ENCODE measurements at places on chromosomes 11 and 22.

GRCh38 chr11:13880634-13881033 lies 81.9 kb upstream of the SPON1 start:
- DNase-seq, result no peak

DNA sequence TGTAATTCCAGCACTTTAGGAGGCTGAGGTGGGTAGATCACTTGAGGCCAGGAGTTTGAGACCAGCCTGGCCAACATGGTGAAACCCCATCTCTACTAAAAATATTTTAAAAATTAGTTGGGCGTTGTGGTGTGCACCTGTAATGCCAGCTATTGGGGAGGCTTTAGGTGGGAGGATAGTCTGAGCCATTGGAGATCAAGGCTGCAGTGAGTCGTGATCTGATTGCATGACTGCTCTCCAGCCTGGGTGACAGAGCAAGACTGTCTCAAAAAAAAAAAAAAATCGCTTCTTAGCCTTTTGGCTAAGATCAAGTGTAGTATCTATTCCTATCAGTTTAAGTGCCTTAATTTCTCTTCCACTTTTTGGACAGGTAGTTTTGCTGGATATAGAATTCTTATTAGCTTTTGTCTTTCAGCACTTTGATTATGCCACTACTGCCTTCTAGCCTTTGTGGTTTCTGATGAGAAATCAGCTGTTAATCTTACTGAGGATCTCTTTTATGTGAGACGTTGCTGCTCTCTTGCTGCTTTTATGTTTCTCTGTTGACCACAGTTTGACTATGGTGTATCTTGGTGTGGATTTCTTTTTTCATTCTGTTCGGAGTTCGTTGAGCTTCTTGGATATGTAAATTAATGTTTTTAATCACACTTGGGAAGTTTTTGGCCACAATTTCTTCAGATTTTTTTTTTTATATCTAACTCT lies 24.7 kb downstream of the CHEK1 start:
- no peak for DNase-seq

- peak; percentile 39 for DNase-seq
Measured at GRCh38 chr11:2575591-2576051, 124.2 kb downstream of the KCNQ1OT1 start.

DNA sequence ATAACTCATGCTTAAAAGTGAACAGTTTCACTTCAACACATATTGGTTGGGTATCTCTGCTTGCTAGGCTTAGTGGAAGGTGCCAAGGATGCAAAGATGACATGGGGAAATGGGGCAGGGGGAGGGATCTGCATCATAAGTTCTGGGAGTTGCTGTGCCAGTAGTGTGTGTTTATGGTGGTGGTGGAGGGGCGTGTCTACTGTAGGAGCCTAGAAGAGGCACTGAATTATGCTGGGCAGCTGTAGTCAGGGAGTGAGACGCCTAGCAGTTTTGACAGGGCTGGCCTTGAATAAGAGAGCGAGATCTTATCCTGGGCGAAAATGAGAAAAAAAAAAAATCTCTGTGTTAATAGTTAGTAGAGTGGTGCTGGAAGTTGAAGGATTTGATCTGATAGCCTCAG lies 3.0 kb downstream of the ELMOD1 start:
- no peak for DNase-seq

DNA sequence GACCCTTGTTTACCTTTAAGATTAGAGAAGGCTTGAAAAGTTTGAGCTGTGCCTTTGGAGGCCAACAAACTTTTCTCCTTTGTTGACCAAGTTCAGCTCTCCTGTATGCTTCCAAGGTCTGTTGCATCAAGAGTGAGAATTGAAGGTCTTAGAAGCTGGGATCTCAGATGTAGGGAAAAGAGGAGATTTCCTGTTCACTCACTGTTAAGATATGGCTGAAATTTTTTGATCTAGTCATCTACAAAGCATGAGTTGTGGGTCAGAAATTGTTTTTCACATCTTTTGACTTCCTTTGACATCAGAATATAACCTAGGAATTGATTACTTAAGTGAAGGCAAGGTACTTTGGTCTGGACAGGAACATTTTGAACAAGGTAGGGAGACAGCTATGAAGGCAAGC lies 12.1 kb downstream of the OR51B4 start:
- DNase-seq, result no peak

- DNase-seq, result peak; percentile 94
Measured at GRCh38 chr11:65856689-65857499, 1.1 kb downstream of the CFL1 start.

GRCh38 chr11:14904745-14905103 lies 12.7 kb upstream of the CYP2R1 start:
- peak; percentile 93 for DNase-seq

GRCh38 chr11:9633679-9634078 lies 30.2 kb upstream of the SWAP70 start:
- no peak for DNase-seq

GRCh38 chr11:1478544-1478943 lies 8.0 kb downstream of the MOB2 start:
- peak; percentile 62 for DNase-seq

DNA sequence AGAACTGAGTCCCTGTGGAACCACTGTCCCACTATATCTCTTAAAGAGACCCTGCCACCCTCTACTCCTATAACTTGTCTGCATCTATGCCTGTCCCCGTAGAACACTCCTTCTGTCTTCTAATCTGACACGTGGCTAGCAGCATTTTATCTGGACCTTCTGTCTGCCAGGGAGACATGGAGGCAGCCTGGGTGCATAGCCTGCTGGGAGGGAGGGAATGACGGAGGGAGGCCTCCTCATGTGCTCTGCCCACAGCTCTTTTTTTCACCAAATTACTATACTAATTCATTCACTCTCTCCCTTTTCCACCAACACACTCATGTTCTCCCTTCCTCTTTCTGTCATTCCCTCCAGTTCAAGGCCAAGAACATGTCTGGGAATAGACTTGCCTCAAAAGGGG lies 7.6 kb upstream of the THRSP start:
- DNase-seq, result no peak

DNA sequence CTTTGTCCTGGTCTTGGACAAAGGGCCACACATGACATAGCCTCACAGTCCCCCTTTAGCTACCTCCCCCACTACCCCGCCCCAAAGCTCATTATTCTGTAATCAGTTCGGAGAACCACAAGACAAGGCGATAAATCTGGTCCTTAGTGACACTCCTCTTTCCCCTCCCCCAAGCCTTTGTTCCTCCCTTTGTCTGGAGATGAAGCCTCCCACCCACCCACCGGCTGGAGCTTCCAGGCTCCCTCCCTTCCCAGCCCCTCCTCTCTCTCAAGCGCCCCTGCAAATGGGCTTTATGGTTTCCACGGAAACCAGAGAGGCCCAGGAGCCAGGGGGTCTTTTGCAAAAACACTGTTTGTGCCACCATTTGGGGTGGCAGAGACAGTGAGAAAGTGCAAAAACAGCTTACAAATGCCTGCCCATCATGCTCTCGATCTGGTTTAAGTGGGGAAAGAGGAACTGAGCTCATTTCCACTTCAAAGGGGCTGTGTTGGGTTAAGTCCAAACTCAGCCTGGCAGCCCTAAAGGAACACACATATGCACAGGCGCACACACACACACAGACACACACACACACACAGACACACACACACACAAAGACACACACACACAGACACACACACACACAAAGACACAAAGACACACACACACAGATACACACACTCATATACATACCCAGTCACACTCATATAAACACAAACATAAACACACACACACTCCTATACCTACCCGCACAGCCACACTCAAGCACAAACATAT lies 23.5 kb downstream of the APLNR start:
- DNase-seq, result no peak

- no peak for DNase-seq
Measured at GRCh38 chr22:18999008-18999407, 62.9 kb upstream of the PRODH start.
